Osteoblast (primary cell): ENCODE measurements at places on chromosomes 4 and X.

GRCh38 chrX:103503163-103503852, 16.0 kb downstream of the RAB40A start:
- peak; percentile 58 for DNase-seq

GRCh38 chr4:11535333-11535732, 106.6 kb upstream of the HS3ST1 start:
- no peak for DNase-seq

GRCh38 chr4:8657381-8658088, 65.0 kb downstream of the CPZ start:
- peak; percentile 66 for DNase-seq

DNA sequence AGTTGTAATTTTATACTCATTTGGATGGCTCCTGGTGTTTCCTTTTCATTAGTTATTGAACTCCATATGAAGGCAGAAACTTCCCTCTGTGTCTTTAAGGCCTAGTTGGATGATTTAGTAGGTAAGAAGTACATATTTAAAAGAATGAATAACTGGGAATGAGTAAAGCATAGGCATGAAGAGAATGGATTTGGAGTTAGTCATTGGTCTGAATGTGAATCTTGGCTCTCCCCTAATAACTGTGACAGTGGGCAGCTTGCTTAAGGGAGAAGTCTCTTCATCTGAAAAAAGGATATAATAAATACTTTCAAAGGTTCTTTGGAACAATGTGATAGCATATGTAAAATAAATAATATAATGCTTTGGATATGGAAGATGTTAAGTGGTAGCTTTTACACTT, 13.2 kb downstream of the SNX25 start:
- peak; percentile 84 for DNase-seq
